ENCODE measurements at places on chromosomes 2 and 18.
A peak's percentile ranks its signal among the peaks of the same experiment; 100 is the strongest.

GRCh38 chr2:150610670-150611279 lies 123.3 kb upstream of the RND3 start:
- no peak for DNase-seq

DNA sequence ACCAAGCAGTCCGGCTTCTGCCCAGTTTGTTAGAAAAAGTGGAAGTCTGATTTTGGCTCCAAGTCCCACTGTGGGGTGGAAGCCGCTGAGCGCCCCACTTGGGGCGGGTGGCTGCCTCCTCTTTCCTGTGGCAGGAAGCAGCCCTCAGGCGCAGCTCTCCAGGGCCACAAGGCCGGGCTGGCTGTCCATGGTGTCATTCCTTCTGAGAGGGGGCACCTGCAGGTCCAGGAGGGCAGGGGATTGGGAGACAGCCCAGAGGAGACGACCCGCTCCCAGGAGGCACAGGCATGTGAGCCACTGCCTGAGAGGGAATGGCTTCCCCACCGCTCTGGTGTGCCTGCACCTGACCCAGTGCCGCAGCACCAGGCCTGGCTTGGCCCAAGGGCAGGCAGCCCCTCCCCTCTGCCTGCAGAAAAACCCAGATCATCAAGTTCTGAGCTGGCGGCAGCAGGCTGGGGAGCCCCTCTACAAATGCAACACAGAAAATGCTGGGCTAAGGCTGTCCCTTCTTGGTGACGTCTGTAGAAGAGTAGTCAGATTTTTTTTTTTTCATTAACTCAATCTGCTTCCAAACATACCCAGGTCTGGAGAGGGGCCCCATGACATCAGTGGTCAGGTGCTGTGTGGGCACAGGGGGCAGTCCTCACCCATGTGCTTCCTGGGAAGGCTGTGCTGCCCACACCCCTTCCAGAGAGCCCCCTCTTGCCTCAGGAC lies 38.4 kb downstream of the HS6ST1 start:
- DNase-seq: no peak

GRCh38 chr2:111118981-111119821 lies 1.5 kb upstream of the BCL2L11 start:
- DNase-seq: no peak

- no peak for DNase-seq
Observed at GRCh38 chr2:36374585-36374984, 19.0 kb downstream of the CRIM1 start.

DNA sequence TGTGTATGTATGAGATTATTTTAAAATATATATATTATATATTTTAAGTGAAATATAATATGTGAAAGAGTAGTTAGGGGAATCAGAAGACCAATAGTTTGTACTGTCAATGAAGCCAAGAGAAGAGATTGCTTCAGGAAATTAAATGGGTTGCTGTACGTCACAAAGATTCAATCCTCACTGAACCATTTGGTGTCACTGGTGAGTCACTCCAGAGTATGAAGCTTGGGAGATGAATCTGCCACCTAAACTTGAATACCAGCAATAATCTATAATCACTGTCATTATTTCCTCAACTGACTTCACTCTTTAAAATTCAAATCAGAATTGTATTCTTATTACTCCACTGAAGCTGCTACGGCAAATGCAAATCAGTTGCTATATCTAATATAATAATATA lies 41.9 kb upstream of the SCN9A start:
- peak; percentile 53 for DNase-seq

DNA sequence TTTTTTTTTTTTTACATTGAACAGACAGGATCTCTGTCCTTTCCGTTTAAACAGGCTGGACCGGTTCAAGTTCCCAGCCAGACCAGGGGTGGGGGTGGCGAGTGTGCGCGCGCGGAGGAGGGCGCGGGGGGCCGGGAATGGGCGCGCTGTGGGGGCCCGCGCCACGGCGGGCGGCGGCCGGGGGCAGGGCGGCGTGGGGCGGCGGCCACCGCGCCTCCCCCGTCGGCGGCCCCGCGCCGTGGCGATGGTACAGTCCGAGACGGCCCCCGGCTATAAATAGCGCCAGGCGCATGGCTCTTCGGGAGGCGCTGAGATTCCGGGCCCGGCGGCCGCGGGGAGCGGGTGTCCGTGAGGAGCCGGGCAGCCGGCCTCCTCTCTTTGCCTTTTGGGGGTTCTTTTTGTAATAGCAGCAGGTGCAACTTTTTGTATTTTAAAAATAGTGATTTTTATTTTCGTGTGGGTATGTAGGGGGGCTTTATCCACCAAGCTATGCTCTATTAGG lies 430 bp upstream of the CELF4 start:
- no peak for DNase-seq

DNA sequence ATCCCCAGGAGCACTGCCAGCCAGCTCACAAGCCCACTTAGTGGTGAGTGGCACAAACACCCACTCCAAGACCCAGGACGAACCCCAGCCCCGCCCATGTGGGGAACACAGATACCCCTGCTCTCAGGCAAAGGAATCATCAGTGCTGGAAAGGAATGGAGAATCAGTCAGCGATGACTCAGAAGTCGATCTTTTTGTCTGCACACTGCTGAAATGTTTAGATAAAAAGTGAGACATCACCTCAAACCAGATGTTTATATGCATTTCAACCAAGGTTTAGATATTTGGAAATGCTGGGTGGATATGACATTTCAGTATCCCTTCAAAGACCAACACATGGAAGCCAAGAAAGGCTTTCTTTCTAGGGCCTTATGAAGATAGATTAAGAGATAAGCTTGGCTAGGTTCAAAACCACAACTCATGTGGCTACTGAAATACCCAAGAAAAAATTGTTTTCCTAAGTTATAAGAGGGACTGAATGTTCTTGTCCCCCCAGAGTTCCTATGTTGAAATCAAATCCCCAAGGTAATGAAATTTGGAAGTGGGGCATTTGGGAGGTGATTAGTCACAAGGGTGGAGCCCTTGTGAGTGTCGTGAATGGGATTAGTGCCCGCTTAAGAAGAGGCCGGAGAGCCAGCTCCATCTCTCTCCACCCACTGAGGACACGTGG lies 43.7 kb downstream of the POU3F3 start:
- peak; percentile 88 for DNase-seq

DNA sequence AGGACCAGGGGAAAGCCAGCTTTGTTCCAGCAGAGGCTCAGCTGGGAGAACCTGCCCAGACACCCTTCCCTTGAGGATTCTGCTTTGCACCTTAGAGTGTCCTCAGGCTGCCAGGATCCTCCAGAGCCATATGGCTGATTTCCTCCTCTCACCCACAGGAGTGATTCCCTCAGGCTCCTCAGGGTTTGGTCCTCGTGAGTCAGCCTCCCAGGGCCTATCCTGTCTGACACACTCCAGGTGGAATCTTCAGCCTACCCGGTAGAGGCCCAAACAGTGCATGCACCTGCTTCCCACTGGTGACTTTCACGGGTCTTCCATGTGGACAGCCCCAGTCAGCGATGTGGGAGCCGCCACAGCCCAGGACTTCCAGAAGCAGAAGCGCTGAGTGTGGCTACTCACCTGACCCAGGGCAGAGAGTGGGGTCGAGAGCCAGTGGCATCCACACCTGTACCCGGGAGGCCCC lies 73.3 kb downstream of the TFCP2L1 start:
- no peak for DNase-seq

GRCh38 chr2:182229297-182229696 lies 197.5 kb downstream of the PDE1A start:
- DNase-seq: peak; percentile 26

- no peak for DNase-seq
Observed at GRCh38 chr2:141508086-141508752, 622.6 kb downstream of the LRP1B start.

GRCh38 chr18:27541293-27541692 lies 356.2 kb upstream of the CHST9 start:
- DNase-seq: no peak

DNA sequence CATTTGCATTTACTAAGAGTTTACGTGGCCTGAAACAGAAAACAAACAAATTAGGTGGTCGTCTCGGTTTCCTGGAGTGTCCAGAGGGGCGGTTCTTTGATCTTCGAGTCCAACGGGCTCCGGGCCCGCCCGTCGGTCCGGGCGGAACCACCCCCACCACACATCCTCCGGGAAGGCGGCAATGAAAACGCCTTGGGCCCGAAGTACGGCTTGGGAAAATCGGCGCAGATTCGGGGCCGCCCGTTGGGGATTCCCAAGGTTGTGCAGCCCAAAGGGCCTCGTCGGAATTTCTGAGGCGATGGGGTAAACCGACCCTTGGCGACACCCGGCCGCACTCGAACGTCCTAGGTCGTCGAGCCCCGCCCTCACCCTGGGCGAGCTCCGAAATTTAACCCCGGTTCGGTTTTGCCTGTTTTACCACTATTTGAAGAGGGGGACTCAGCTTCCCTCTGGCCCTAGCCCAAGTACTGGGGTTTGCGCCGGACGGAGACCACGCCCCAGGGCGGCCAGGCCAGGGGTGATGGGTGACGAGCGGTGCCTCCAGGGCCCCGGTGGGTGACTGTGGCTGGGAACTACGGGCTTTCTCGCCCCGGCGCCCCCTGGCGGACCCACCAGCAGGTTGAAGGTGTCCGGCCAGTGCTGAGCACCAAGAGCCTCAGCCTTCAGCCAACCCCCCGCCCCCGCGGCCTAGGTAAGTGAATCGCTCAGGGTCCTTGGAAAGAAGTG lies 1.9 kb upstream of the CFAP53 start:
- peak; percentile 31 for DNase-seq

DNA sequence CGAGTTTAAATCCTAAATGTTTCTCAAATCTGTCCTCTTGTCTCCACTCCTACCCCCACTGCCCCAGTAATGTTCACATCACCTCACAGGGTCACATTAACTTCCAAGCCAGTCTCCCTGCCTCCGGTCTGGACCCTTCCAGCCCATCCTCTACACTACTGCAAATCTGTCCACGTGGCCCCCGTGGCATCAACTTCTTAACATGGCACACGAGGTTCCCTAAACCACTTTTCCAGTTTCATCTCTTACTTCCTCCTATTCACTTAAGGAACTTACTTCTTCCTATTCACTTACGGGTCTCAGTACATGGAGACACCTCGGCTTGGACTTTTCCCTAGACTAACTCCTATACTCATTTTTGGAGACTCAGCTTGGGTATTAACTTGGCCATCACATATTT lies 27.0 kb downstream of the MRPL33 start:
- DNase-seq: no peak

DNA sequence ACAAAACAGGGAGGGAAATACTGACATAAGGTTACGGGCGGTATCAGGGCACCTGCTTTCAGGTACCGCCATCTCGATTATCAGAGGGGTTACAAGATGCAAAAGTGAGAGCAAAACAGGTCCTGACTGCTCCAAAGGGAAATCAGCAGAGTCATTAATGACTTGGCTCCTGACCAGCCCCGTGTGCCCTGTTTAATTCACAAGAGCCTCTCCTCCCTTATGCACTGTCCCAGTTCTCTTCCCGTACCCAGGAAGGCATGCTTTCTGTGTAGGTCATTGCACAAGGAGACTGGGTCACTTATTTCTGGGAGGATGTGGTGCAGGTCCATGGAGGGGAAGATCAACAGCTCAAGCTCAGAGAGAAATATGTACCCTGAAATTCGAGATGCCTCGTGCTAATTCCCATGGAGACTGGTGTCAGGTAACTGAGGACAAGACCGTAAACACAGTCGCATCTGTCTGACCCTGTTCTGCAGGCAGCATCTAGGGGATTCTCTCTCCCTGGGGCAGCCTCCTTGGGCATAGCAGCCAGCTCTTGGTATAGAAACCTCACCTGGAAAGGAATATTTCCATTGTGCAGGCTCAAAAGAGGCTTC lies 79.9 kb downstream of the HNRNPLL start:
- no peak for DNase-seq

DNA sequence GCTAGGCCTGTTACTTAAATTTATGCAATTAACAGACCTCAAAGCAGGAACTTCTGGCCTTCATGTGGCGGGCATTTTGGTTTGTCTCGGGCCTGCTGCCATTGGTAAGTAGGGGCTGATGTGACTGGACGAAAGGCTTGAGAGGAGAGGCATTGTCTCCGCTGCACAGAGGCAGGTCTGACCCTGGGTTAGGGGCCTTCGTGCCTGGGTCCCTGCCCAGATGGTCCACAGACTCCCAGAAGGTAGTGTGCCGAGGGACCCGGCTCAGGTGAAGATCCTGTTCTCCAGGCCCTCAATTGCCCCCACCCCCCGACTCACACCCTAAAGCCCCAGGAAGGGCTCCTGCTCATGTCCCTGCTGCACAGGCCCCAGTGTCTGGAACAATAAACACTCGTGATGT lies 764.9 kb downstream of the TMEM182 start:
- no peak for DNase-seq

DNA sequence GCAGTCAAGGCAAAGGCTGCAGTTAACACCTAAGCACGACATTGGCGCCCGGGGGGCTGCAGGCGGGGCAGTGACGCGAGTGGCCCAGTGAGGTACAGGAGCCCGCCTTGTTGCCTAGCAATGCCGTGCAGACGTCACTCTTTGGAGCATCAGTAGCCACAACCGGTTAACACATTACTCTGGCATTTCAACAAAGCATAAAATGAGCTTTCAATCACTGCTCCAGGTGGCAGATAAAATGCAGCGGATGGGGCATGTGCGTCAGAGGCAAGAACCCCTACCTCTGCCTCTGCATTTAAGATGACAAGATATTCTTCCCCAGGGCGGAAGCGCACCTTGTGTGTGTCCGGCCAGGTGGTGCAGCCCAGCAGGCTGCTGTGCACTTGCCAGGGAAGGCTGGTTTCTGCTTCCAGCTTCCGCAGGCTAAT lies 139.4 kb downstream of the MTCL1 start:
- peak; percentile 68 for DNase-seq

DNA sequence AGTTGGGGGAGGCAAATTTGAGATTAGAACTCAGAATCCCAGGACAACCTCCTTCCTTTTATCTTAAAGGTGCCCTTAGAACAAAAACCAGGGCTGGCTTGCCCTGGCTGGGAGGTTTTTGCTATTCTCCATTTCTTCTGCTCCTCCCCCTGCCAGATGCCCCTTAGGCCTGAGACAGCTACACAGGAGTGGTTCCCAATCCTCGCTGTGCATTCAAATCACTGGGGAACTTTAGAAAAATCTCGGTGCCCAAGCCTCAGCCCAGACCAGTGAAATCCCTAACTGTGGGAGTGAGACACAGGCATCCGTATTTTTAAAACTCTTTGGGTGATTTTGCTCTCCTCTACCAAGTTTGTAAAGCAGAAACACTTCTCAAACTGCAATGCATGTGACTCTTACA lies 38.8 kb downstream of the LBH start:
- no peak for DNase-seq

- no peak for DNase-seq
Observed at GRCh38 chr18:48785736-48786454, 164.9 kb downstream of the SMAD7 start.

GRCh38 chr18:34322365-34323289 lies 97.9 kb upstream of the NOL4 start:
- peak; percentile 46 for DNase-seq

GRCh38 chr2:180360283-180360618 lies 353.2 kb upstream of the CWC22 start:
- DNase-seq: no peak

DNA sequence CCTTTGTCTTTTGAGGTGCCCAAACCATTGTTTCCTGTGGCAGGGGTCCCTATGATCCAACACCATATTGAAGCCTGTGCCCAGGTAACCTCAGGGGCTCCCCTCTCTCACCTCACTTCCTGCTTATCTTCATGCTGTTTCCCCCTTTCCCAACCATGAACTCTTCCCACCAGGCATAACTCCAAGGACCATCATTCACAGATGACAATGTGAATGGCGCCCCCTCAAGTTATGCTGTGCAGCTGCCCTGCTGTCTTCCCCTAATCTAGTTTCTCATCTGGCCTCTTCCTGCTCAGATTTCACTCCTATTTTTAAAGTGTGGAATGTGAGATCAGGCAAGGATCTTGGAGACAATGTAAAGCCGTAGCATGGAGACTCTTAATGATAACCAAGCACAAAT lies 1.4 kb downstream of the GMPPA start:
- DNase-seq: peak; percentile 32

GRCh38 chr2:127063701-127064590 lies 43.0 kb downstream of the BIN1 start:
- DNase-seq: no peak

- no peak for DNase-seq
Observed at GRCh38 chr2:239152239-239152915, 248.4 kb downstream of the HDAC4 start.

Data from astrocyte (in vitro differentiated cells and primary cell).